ENCODE measurements at places on chromosomes 4 and X.

GRCh38 chrX:38717871-38718270, 83.4 kb upstream of the MID1IP1 start:
- peak; percentile 21 for DNase-seq

DNA sequence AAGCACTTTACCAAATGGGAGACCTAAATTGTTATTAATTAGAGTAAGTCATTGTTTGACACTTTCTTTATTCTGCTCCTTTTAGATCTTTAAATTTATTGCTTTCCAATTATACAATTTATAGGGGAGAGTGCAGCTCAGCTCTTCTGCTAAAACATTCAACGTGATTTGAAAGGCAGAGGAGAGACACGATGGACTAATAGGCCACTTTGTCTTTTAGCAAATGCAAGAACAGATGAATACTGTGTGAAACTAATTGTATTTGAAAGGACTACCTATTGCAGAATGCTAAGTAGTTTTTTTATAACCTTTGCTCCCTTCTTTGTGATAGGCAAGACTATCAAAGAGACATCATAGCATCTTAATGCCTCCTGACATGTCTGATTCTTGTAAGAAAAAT, 320.4 kb upstream of the KLF3 start:
- DNase-seq: no peak

DNA sequence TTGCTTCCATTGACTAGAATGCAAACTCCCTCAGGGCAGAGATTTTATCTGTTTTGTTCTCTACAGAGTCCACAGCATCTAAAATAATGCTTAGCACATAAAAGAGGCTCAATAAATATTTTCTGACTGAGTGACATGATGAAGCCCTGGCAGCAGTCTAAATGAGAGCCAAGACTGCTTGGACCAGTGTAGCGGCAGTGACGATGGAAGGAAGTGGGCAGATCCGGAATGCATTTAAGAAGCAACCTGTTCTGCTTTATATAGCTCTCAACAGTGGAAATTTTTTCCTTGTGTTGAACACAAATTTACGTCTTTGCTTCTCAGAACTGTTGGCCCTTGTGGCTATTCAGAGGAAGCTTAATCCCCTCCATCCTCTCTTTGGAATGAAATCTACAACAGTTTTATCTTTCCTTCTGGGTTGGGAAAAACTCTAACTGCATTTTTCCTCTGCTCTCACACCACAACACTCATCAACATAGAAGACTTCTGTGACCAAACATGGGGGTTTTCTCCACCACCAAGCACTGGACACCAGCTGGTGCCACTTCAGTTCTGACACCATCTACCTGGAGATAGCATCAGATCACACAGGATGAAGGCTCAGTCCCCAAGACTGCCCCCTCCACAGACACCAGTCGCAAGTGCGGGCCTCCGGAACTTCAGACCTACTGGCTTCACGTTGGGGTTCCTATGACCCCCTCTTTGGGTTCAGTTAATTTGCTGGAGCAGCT, 7.0 kb upstream of the BEND4 start:
- DNase-seq: no peak

DNA sequence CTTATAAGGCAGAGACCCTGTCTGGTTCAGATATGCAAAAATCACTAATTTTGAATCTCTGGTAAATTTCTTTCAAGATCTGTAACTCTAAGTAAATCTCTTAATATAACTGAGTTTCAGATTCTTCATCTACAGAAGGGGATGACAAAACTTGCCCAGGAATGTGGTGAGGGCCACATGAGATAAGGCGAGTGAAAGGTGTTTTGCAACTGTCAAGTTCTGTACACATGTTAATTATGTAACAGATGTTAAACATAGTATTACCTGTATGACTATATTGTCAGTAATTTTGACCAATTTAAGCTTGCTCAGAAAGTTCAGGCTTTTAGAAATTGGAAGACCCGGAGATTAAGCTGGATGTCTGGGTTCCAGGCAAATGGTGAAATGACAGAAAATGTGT, 549 bp upstream of the GLRB start:
- DNase-seq: no peak

GRCh38 chrX:153460826-153461225, 9.6 kb downstream of the HAUS7 start:
- peak; percentile 67 for DNase-seq

- DNase-seq: no peak
Measured at GRCh38 chrX:155246748-155247147, 17.5 kb downstream of the RAB39B start.

GRCh38 chr4:30719454-30720020, 632 bp upstream of the PCDH7 start:
- no peak for DNase-seq

GRCh38 chrX:38060331-38060878, 54.1 kb downstream of the SYTL5 start:
- DNase-seq: peak; percentile 50

- DNase-seq: peak; percentile 11
Measured at GRCh38 chr4:101349801-101350064, 2.4 kb upstream of the PPP3CA start.

- peak; percentile 13 for DNase-seq
Measured at GRCh38 chr4:9898596-9899305, 117.3 kb downstream of the DRD5 start.

DNA sequence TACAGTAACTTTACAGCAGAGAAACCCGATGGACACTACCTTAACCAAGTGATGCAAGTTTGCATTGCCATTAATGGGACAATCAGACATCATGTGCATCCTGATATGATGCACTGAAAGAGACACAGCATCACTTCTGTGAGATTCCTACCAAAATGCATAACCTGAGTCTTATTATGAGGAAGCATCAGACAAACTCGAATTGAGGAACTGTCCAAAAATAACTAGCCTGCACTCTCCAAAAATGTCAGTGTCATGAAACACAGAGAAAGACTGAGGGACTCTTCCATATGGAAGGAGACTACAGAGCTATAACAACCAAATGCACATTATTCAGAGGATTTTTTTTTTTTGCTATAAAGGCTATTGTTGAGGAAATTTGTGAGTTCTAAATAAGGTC, 66.6 kb upstream of the IQSEC2 start:
- no peak for DNase-seq
